Fibroblast of skin of scalp (primary cell): ENCODE measurements at places on chromosomes 2 and 18.
A peak's percentile ranks its signal among the peaks of the same experiment; 100 is the strongest.

- DNase-seq: no peak
Observed at GRCh38 chr2:169659320-169659719, 34.9 kb downstream of the CFAP210 start.

GRCh38 chr2:47083005-47083404 lies 72.1 kb downstream of the STPG4 start:
- no peak for DNase-seq

DNA sequence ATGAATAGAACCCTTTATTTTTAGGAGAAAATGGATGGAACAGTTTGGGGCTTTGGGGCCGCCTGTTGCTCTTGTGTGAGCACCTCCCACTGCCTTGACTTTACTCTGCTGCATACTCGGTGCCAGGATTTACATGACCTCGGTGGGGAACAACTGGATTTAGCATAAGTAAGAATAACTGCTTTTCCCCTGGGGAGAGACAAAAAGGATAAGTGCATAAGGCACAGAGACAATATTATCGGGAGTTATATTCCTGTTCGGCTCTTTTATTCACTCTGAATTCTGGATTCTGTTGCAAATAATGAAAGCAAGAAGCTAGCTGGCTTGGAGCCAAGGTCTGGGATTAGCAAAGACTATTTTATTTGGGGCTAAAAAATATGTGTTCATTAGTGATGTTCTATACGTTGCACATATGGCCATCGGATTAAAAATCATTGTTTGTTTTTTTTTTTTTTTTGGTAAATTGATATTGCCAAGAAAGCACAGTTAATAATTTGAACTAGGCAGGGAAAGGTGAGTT lies 69.8 kb downstream of the CYBRD1 start:
- DNase-seq: no peak

DNA sequence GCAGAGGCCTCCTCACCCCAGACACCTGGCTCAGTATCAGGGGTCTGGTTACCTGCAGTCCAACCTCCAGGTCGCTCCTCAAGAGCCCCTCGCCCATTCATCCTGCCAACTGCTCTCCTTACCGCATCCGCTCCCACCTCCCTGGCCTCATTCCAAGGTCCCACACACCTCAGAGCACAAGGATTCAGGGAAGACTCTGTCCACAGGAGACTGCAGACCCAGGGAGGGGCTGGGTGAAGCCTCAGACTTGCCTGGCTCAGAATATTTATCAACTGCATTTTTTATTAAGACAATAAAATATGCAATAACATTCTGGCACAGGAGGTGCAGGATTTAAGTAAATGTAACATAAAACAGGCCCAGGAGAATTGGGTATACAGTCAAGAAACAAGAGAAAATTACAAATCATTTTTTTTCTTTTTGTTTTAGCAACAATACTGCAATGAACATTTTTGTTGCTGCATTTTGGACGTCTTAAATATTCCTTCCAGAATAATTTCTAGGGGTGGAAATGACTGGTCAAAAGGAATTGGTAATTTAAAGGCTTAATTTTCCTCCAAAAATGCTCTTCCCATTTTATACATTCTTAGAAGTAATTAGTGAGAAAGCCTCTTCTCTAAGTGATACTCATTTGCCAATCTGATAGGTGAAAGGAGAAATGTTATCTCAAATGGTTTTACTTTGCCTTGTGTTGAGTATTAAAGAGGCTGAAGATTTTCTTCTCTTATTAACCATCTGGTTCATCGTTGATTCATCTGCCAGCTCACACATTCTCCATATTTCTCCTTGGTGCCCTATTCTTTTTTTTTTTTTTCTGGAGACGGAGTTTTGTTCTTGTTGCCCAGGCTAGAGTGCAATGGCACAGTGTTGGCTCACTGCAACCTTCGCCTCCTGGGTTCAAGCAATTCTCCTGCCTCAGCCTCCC lies 42.5 kb downstream of the TEX44 start:
- DNase-seq: peak; percentile 31
